ENCODE measurements at places on chromosomes 13 and 19.
A peak's percentile ranks its signal among the peaks of the same experiment; 100 is the strongest.

- no peak for DNase-seq
These were observed 19.3 kb downstream of the CEACAM1 start for GRCh38 chr19:42508892-42509444.

GRCh38 chr19:4987692-4988370 lies 18.9 kb downstream of the KDM4B start:
- DNase-seq, result no peak

GRCh38 chr19:22332924-22333323 lies 46.7 kb downstream of the ZNF729 start:
- DNase-seq, result no peak

GRCh38 chr19:55024111-55024510 lies 14.0 kb downstream of the GP6 start:
- no peak for DNase-seq

DNA sequence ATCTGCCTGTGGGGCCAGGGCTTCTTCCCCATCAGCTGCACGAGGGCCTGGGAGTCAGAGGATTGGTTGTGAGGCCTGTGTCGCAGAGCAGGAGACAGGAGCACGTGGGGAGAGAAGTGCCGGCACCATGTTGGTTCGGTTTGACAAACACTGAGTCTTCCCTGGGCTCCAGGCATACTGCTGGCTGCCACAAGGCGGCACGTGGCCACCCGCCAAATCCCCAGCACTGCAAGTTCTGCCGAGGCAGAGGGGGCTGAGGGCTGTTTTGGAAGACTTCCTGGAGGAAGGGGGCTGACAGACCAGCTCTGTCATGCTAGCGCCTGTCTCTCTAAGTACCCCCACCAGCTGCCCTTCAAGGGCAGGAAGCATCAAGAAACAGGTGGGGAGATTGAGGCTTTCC lies 9.5 kb downstream of the SHANK1 start:
- DNase-seq, result no peak

DNA sequence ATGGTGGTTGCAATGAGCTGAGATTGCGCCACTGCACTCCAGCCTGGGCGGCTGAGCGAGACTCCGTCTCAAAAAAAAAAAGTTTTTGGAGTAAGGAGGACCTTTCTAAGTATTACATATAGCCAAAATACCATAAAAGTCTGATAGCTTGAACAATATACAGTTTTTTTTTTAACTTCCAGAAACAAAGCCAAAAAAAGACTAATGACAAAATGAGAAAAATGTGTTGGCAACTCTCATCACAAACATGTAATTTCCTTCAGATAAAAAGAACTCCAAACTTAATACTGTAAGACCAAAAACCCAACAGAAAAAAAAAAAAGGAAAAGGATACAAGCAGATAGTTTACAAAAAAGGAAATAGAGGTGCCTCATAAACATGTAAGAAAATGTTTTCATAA lies 68.2 kb upstream of the MED4 start:
- DNase-seq, result peak; percentile 35

DNA sequence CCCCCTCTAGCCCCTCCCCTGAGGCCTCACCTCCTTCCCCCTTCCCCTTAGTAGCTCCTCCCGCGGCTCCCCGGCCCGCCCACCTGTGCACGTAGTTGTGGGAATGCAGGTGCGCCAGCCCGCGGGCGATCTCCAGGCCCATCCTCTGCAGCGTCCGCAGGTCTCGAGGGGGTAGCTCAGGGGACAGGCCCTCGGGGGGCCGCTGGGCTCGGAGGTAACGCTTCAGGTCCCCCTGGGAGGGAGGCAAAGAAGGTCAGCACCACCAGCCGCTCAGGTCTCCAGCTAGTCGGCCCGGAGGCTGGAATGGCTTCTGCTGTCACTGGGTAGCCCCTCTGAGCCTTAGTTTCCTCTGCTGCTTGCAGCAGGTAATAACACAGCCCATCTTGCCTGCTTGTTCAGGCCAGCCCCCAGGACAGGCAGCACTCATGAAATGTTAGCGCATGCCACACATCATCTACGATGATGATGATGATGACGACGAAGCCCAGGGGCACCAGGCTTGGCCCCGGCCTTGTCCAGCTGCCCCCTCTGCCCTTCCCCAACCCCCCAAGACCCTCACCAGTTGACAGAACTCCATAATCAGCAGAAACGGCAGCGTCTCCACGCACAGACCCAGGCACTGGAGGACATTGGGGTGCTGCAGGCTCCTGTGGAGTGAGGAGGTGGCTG lies 9.2 kb downstream of the LMTK3 start:
- DNase-seq, result peak; percentile 3

DNA sequence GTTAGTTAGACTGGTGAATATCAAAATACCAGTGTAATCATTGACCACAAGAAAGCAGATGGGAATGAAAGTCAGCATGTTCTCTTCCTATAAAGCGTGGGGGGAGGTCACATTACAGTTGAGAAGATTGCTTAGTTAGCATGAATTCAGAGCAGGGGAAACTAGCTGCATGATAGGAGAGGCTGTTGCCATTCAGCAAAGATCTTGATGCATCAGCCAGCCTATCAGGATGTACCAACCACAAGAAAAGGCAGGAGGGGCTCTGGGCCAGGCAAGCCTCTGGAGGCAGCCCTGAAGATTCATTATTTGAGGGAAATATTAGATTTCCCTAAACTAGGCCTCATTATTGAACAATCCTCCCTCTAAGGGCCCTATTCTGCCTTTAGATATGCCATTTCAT lies 5.0 kb upstream of the MTMR6 start:
- DNase-seq, result no peak

- no peak for DNase-seq
These were observed 18.9 kb downstream of the FAM187B start for GRCh38 chr19:35209646-35210045.

- no peak for DNase-seq
These were observed 244.9 kb downstream of the NDFIP2 start for GRCh38 chr13:79725841-79726240.

GRCh38 chr13:60654415-60654814 lies 257.4 kb downstream of the TDRD3 start:
- peak; percentile 10 for DNase-seq

- no peak for DNase-seq
These were observed 72.3 kb upstream of the UQCRFS1 start for GRCh38 chr19:29285187-29285687.

DNA sequence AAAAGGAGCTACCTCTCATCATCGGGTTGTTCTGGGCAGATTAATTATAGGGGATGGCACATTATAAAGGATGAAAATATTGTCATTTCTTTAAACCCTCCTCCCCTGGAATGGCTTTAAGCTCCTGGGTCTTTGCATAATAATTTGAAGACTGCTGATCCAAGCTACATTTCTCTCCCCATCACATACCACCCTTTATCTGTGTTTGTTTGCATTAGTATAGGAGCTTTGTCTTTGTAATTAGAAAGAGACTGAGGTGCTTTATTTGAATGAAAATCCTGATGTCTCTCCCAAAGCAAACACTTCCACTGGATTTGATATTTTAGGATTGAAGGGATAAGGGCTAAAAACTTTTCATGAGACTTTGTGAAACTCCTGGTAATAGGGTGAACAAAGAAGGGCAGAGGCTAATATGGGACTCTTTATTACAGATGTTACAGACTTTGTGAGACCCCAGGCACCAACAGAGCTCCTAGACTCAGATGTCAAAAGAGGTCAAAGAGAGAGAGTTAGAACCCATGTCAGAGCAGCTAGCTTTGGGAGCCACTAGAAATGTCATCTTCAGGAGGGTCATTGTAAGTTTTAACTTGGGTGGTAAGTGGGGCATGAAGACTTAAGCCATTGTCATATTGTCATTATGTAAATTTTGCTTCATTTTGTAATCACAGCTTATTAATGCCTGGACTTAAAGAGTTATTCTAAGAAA lies 75.3 kb upstream of the RXFP2 start:
- no peak for DNase-seq

- DNase-seq, result no peak
These were observed 2.4 kb downstream of the BTBD2 start for GRCh38 chr19:2012941-2013682.

- DNase-seq, result no peak
These were observed 1.3 kb upstream of the C3 start for GRCh38 chr19:6721773-6722172.

GRCh38 chr13:26436914-26437313 lies 120.6 kb upstream of the WASF3 start:
- DNase-seq, result no peak

- no peak for DNase-seq
These were observed 261.9 kb upstream of the SOX21 start for GRCh38 chr13:94974015-94974951.

GRCh38 chr19:45152504-45153338 lies 8.1 kb downstream of the NKPD1 start:
- peak; percentile 80 for DNase-seq

DNA sequence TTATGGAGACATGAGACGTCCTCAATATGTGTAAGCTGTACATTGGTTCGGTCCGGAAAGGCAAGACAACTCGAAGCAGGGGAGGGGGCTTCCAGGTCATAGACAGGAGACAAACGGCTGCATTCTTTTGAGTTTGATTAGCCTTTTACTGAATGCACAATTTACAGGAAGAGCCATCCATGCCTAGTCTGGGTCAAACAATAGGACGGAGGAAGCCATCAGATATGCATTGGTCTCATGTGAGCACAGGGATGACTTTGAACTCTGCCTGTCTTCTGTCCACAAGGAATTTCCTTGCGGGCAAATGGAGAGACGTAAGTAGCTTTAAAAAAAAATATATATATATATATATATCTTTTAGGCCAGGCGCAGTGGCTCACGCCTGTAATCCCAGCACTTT lies 1.9 kb upstream of the CCNP start:
- no peak for DNase-seq

GRCh38 chr19:44731622-44732021 lies 16.9 kb upstream of the BCL3 start:
- DNase-seq, result no peak

DNA sequence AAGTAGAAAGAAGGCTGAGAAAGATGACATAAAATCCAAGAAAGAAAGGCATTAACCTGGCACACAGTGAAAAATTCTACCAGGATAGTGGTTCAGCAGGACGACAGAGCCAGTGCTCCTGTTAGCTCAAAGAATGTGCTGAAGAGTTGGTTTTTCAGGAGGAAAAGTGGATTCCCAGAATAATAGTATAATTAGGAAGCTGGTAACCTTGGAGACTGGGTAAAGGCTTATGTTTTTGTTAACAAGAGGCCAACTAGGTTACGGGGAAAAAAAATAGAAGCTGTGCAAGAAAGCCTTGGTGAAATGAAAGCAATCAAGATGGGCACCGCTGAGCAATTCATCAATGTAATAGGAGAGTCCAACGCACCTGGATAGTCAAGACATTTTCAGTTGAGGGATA lies 54.7 kb downstream of the SLC15A1 start:
- no peak for DNase-seq

- no peak for DNase-seq
These were observed 297.9 kb downstream of the NDFIP2 start for GRCh38 chr13:79778741-79779460.

Measured in muscle of back (tissue), 13 donors.